Activated CD4-positive, alpha-beta T cell treated with anti-CD3 and anti-CD28 coated beads for 4 hours (primary cell): ENCODE measurements at places on chromosomes 2 and 18.

DNA sequence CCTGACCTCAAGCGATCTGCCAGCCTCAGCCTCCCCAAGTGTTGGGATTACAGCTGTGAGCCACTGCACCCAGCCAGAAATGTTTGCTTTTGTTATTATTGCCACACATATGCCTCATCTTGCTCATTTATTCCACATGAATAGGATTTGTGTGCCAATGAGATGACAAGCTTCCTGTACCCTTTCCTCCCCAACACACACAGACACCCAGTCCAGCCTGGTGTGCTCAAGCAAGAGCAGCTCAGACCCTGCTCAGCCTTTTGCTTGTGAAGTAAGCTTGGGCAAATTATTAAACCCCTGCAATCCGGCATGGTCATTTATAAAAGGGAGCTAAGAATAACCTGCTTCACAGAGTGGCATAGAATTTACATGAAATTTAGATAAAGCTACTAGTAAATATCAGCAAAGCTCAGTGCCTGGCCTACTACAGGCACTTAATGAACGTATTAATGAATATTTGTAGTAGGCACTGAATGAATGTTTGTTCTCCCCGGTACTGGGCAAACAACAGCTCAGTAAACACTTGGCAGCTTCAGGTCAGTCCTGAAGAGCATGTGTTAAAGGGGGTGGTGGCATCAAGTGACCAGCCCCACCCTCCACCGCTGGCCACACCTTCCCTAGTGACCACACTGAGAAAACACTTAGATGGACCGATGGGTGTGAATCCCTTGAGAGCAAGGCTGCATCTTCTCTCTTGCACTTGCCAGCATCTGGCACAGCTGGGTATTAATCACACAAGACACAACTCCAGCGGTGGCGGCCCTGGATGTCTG is 280.2 kb downstream of the SRBD1 start:
- DNase-seq = no peak

GRCh38 chr18:49959176-49959575 is 145.8 kb upstream of the ACAA2 start:
- DNase-seq = no peak

DNA sequence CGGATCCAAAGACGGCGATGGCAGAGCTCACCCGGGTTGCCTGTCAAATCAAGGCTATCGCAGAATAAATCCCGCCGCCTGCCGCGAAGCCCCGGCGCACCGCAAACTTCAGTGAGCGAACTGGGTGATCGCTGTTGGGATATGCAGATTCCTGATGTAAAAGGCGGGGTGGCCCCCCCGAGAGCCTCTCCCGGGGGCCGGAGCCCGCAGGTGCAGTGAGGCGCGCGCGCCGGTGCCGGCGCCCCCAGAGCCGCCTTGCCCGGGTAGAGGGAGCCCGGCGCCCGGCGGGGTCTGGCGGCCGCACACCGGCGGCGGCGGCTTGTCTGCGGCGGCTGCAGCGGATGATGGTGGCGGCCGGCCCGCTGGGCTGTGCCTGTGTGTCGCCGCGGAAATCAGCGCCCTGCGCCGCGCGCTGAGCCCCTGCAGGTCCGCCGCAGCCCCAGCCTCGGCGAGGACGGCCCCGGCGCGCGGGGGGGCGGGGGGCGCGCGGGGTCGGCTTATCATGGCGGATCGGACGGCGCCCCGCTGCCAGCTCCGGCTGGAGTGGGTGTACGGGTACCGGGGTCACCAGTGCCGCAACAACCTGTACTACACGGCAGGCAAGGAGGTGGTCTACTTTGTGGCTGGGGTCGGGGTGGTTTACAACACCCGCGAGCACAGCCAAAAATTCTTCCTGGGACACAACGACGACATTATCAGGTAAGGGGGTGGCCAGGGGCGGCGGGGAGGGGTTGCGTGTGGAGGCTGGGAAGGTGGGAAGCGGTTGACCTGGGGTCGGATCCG is 1.3 kb downstream of the EML6 start:
- DNase-seq = peak; percentile 18

GRCh38 chr2:236945431-236946016 is 140.2 kb upstream of the COPS8 start:
- no peak for DNase-seq

DNA sequence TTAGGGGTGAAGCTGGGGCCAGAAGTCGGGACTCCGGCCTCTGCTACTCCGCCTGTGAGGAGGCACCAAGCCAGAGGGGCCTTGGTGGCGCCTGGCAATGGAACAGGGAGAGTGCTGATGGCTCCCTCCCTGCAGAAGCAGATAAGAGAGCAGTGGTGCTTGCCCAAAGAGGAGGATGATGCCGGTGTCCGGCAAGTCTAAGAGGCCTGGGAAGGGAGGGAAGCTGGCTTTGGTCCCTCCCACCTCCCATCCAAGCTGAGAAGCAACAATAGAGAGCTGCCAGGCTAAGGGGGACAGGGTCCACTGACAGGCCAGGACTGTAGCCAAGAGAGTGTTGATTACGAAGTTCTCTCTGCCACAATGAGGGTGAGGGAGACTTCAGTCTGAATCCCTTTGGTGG is 479.5 kb downstream of the TNS1 start:
- no peak for DNase-seq

DNA sequence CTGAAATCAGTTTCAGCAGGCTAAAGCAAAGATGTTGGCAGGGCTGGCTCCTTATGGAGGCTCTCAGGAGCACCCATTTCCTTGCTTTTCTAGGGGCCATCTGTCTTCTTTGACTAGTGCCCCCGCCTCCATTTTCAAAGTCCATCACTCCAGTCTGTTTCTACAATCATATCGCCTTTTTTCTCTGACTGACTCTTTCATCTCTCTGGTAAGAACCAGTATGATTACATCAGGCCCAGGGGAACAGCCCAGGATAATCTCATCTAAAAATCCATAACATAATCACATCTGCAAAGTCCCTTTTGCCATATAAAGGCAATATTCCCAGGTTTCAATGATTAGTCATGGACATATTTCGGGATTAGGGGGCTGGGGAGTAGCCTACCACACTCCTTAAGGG is 57.0 kb downstream of the CUL3 start:
- DNase-seq = no peak

DNA sequence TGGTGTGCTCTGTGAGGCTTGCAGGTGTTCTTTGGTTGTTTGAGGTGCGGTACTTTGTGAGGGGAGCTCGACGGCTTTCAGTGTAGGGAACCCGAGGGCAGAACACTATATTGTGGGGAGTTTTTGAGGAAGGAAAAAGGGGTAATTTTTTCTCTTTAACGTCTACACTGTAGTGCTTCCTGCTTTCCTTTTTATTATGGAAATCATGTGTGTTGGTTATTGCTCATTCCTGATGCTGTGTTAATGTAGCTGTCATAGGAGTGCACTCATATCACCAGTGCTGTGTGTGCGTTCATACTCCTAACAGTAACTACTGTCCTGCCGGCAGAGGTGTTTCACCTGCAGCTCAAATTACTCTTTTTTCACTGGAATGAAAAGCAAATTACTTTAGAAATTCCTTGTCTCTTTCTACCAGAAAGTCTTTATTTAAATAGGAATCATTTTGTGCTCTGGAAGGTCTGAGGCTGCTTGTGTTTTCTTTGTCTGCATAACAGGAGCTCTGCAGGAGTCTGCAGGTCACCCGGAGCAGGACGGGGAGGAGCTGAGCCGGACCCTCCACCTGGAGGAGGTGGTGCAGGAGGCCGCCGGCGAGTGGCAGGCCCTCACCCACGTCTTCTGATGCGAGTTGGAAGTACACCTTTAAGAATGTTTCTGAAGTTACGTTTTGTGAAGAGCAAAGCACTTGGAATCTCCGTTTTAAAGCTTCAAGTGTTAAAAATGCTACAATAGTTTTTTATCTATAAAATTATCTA is 145.5 kb downstream of the ZNF236 start:
- no peak for DNase-seq

DNA sequence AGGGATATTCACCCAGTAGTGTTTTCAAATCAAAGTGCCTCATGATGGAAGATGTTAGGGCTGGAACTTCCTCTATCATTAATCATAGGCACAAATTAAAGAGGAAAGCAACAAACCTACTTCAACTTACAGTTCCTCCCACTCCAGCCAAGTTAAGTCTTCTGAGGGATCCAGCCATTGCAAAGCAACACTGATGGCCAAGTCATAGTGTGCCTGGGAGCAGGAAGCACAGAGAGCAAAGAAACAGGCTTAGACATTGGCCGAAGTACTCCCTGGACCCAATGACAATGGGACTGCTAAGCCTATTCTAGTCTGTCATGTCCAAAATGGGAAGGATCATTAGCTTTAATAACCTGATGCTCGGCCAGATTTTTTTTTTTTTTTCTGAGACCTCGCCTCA is 7.0 kb downstream of the C2orf80 start:
- DNase-seq = no peak

GRCh38 chr18:54388203-54389142 is 30.8 kb downstream of the C18orf54 start:
- no peak for DNase-seq

GRCh38 chr18:50853863-50854271 is 25.1 kb upstream of the ME2 start:
- DNase-seq = no peak

DNA sequence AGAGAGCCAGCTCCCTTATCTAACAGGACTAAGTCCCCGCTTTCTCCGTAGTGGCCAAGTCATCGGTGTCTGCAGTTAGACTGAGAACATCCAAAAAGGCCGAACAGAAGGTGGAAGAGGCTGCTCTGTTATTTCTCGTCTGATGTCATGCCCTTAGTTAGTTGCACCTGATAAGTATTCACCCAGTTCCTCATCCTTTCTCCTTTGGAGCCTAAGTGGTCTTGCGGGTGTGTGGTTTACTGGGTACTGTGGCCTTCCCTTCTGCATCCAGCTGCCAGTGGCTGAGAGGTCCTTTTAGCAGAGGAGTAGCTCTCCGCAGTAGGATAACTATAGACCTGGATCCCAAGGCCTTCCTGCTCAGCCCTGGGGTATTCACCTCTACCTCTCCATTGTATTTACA is 211.6 kb downstream of the BCL2 start:
- DNase-seq = no peak

- no peak for DNase-seq
These were observed at the start of gene NTSR2 for GRCh38 chr2:11669454-11670291. NTSR2 (minus strand) TSS chr2:11670195; CDS start chr2:11670129, 66 bp downstream.

- DNase-seq = no peak
These were observed 33.0 kb upstream of the MEP1B start for GRCh38 chr18:32156855-32157254.

- no peak for DNase-seq
These were observed 1207.3 kb downstream of the DPP10 start for GRCh38 chr2:115649731-115650130.

GRCh38 chr2:43178602-43179542 is 47.5 kb downstream of the ZFP36L2 start:
- no peak for DNase-seq

- peak; percentile 28 for DNase-seq
These were observed 453 bp upstream of the ANTXR1 start for GRCh38 chr2:69012310-69013141.

DNA sequence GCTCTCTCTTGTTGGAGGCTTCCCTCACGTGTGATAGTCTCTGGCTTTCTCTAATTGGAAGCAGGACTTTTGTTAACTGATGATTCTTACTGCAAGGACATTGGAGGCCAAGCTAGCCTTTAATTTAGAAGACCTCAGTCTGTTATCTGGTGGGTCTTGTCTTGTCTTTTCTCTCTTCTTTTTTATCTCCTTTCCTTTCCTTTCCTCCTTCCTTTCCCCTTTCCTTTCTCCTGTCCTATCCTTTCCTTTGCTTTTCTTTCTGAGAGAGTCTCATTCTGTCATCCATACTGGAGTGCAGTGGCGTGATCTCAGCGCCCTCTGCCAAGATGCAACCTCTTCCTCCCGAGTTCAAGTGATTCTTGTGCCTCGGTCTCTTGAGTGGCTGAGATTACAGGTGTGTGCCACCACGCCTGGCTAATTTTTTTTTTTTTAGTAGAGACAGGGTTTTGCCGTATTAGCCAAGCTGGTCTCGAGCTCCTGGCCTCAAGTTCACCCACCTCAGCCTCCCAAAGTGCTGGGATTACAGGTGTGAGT is 18.1 kb downstream of the CCNYL1 start:
- DNase-seq = no peak

DNA sequence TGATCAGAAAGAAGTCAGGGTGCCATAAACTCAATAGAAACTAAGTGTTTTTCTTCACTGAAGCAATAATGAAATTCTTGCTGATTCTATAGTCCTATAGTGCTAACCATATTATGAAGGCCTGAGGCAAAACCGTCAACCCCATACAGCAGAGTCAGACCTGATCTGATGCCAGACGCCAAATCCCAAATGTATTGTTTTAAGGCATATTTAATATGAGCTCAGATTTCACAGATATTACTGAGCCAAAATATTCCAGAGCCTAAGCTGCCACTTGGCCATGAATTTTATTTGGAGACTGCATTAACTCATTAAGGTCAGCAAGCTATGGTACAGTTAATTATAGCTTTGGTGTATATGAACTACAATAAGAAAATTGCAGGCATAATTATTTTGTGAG is 53.4 kb downstream of the SCN1A start:
- DNase-seq = no peak

GRCh38 chr2:80947601-80948130 is 643.1 kb upstream of the LRRTM1 start:
- no peak for DNase-seq

DNA sequence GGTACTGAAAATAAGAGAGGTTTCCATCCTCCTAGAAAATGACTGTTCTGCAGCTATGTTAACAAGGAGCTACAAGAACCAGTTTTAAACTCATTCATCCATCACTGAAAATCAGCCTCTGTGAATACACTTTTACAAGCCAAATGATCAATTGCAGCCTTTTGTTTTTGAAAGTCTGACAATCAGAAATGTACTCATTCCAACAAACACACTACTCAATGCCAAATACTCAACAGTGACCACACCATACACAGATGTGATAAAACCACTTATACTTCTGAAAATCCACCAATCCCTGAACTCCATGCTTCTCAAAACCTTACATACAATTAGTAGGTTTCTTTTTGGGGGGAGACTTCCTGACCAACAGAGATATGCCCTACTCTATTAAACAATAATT is 663.9 kb upstream of the CHAC2 start:
- DNase-seq = no peak

DNA sequence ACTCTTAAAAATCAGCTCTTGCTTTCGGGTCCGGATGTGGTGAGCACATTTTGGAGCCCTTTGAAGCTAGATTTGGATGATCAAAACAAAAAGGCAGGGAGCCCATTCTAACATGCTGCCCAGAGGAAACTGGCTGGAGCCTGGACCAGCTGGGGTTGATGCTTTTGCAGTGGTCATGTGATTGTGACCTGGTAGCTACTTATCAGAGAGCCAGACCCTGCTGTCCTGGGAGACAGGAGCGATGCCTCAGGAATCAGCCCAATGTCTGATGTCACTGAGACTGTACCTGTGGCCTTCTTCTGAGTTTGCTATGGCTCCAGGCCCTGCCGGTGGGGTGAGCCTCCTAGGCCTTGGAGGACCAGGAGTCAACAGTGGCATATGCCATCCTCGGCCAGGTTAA is 18.7 kb upstream of the SCLY start:
- DNase-seq = no peak

DNA sequence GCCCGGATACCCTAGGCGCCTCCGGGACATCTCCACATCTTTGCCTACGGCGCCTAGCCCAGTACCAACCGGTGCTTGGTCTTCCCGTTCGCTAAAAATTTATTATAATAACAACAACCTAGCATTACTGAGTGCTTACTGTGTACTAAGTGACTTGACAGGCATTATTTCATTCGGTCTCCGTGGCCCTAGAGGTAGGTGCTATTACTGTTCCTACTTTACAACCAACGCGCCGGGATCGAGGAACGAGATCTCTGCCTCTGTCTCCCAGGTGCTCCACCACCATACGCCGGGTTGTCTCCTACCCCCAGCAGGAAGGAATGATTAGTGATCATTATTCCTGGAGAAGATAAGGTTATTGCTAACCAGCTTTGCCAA is 657 bp upstream of the BIN1 start:
- no peak for DNase-seq
